HL-60 (cell line): ENCODE measurements at places on chromosomes 3 and 15.

DNA sequence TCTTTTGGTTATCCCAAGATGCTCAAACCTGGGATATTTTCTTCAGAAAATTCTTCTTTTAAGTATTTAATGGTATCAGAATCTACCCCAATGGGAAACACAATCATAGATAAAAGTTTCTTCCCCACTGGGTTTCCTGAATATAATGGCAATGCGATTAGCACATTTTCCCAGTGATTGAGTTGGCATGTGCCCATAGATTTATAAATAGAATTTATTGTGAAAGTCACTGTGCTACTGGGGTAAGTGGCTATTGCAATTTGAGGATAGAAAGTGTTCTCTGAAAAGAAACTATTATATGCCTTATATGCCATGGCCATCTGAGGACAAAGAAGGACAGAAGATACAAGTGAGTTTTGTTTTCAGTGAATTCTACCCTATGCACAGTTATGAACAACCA lies 99.0 kb upstream of the RBMS3 start:
- no peak for DNase-seq

GRCh38 chr15:39837454-39837853 lies 54.8 kb upstream of the FSIP1 start:
- no peak for DNase-seq

- no peak for DNase-seq
Measured at GRCh38 chr3:136142592-136142991, 53.5 kb downstream of the MSL2 start.

- DNase-seq: no peak
Measured at GRCh38 chr3:111080413-111080812, 8.8 kb downstream of the NECTIN3 start.

GRCh38 chr15:94387849-94388441 lies 156.6 kb downstream of the MCTP2 start:
- no peak for DNase-seq

DNA sequence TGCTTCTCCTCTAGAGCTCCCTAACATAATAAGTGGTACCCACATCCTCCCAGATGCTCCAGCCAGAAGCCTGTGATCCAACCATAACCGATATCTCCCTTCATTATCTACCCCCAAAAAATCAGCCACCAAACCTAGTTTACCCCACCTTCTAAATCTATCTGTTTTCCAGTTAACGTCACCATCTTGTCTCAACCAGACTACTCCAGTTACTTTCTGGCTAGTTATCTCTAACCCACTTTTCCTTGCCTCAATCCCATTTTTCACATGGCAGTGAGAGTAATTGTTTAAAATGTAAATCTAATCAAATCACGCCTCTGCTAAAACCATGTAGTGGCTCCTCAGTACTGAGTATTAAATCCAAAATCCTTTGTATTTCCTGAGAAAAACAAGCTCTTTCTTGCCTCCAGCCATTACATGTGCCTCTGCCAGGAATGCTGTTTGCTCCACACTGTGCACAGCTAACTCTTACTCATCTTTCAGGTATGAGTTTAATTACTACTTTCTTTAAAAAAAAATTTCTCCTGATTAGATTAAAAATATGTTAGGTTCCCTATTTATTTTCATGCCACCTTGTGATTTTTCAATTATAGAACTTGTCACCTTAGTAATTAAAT lies 15.4 kb downstream of the CCDC54 start:
- no peak for DNase-seq

DNA sequence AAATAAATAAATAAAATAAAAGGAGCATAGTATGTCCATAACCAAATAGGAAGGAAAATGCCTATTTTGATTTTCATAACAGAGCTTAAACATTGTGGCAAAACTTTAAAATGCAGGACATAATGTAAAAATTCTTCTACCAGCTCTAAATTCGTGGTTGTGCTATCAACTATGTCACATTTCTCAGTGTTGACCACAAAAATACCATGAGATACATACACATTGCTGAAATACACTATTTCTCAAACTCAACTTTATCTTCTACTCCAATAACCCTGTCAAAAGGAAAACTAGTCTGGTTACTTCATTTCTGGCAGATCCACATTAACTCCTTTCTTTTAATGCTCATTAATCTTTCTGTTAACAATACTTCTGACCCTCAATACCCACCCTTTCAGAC lies 523.2 kb downstream of the FHIT start:
- no peak for DNase-seq

GRCh38 chr3:191387441-191388077 lies 57.2 kb upstream of the UTS2B start:
- no peak for DNase-seq

DNA sequence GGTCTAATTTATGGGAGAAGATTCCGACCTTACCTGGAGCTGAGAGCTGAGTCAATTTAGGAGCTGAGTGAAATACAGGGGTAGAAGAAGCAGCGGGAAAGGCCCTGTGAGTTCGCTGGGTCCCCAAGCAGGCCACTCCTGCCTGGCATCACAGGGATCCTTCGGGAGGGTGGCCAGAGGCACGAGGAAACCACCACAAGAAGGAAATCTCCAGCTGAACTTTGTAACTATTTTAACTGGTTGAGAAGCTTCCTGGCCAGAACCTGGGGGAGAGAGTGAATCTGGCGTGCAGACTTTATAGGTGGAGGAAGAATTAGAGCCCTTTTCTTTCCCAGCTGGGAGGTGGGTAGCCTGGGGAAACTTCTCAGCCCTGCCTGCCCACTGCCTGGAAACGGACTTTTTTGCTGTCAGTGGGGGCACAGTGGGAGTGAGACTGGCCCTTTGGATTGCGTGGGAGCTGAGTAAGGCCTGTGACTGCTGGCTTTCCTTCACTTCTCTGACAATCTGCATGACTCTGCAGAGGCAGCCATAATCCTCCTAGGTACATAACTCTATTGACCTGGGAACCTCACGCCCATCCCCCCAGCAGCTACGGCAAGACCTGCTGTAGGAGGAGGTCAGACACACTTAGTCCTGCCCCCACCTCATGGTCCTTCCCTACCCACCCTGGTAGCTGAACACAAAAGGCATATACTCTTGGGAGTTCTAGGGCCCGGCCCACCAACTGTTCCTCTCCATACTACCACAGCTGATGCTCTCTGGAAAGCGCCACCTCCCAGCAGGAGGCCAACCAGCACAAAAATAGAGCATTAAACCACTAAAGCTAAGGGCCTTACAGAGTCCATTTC lies 340.7 kb downstream of the CNTN3 start:
- no peak for DNase-seq

DNA sequence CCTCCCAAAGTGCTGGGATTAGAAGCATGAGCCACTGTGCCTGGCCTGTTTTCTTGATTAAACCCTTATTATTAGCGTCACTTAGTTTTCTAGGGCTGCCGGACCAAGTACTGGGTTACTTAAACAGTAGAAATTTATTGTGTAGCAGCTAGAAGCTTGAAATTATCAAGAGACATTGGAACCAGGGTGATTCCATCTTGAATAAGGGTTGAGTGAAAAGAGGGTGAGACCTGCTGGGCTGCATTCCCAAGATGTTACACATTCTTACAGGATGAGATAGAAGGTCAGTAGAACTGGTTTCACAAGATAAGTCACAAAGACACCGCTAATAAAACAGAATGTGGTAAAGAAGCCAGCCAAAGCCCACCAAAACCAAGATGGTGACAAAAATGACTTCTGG lies 18.6 kb upstream of the FSTL1 start:
- DNase-seq: no peak

DNA sequence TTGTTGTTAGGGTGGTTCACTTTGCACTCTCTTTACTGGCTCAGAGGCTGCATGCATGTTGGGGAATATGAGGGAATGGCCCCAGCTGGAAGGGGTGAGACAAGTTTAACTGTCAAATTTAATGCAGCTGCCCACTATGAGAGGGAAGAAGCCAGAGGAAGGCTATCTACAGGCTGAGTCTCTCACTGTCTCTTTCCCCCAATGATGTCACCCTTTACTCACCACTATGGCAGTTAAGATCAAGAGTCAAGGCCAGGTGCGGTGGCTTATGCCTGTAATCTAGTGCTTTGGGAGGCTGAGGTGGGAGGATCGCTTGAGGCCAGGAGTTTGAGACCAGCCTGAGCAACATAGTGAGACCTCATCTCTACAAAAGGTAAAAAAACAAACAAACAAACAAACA lies 12.2 kb upstream of the RBMS3 start:
- no peak for DNase-seq

- no peak for DNase-seq
Measured at GRCh38 chr3:185767002-185767688, 57.7 kb downstream of the IGF2BP2 start.

GRCh38 chr3:186986816-186987215 lies 56.5 kb downstream of the ST6GAL1 start:
- DNase-seq: no peak

- DNase-seq: no peak
Measured at GRCh38 chr3:155070932-155071387, 9.2 kb upstream of the MME start.

DNA sequence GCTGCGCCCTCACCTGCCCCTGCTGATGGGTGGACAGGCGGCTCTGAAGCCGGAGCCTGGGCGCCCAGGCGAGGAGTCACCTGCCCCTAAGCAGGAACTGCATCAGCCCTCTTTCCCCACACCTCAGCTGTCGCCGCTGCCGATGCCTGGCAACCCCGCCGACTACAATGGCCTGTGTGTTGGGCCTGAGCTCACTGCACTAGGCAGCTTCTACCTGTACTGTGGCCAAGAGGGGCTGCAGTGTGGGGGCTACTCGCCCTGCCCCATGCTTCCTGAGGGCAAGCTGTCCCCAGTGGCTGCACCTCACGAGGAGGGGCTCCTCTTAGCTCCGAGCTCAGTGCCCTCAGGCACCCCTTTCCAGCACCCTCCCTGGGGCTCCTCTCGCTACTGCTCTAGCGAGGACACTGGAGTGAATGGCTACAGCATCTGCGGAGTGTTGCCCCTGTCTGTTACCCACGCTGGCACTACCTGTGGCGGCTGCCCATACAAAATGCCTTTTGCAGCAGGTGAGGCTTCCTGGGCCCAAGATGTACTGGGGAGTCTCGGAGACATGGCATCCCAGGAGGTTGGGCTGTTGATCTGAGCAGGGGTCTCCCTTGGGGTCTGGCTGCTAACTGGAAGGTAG lies 11.3 kb upstream of the CHST14 start:
- no peak for DNase-seq

DNA sequence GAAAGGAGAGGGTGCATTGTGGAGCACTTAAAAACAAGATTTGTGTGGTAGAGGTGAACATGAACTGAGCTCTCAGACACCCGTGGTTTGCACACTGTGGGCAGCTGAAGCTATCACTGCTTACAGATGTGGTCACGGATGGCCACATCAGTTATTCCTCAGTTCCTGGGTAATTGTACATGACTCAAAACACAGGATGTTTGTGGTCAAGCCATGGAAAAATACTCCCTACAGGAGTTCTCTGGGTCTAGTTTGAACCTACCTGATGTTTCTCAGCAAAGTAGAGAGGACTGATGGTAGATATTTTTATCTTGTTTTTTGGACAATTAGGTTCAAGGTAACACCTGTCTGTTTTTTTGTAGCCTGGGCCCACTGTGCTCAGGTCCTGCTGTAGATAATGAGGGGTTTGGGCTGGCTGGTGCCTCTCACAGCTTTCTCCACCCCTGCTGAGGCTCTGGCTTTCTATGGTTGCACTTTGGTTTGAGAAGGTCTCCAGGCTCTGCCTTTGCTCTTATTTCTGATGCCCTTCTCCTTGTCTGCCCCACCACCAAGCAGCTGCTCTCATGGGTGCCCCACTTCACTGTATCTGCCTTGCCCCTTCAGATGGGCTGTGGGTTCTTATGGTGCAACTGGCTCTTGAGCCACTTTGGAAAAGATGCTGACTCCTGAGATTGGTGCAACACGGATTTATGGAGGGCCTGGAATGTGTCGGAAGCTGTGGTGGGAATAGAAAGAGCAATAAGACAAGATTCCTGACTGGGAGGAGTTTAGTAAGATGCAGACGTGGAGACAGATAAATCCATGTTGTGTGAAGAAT lies 40.1 kb downstream of the CDCP1 start:
- peak; percentile 51 for DNase-seq

DNA sequence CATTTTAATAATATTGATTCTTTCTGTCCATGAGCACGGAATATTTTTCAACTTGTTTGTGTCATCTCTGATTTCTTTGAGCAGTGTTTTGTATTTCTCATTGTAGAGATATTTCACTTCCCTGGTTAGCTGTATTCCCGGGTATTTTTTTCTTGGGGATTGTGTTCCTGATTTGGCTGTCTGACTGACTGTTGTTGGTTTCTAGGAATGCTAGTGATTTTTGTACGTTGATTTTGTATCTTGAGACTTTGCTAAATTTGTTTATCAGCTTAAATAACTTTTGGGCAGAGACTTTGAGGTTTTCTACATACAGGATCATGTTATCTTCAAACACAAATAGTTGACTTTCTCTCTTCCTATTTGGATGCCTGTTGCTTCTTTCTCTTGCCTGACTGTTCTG lies 418.8 kb upstream of the ALCAM start:
- no peak for DNase-seq

GRCh38 chr3:169556349-169556870 lies 107.1 kb downstream of the MECOM start:
- no peak for DNase-seq

DNA sequence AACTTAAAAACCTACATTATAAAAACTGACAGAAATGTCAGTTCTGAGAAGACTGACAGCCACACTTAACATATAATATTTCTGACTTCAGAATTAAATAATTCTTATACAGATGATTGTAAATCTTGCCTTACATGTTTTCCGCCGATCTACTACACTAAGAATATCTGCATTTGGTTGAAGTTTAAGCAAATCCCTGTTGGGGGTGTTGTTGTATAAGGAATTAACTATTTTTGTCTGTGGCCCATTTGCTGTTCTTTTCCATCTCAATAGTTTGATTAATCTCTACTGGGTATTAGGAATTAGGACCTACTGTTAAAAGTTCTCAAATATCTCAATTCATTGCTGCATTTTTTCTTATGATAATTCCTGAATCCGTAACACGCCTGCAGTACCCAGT lies 838.3 kb upstream of the ROBO1 start:
- DNase-seq: no peak

- no peak for DNase-seq
Measured at GRCh38 chr3:122755491-122755890, 38.1 kb downstream of the HSPBAP1 start.

DNA sequence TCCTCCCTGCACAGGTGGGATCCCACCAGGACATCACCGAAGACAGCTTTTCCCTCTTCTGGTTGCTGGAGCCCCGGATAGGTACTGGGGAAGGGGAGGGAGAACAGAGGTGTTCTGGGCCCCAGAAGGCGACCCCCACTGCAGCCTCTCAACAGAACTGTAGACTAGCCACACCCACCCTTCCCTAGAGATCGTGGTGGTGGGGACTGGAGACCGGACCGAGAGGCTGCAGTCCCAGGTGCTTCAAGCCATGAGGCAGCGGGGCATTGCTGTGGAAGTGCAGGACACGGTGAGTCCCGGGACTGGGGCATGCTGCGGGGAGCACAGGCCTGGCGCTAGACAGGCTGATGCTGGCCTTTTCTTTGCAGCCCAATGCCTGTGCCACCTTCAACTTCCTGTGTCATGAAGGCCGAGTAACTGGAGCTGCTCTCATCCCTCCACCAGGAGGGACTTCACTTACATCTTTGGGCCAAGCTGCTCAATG lies 809 bp downstream of the NDUFAF3 start:
- peak; percentile 37 for DNase-seq

- no peak for DNase-seq
Measured at GRCh38 chr15:50162969-50163718, 18.9 kb upstream of the SLC27A2 start.

- DNase-seq: no peak
Measured at GRCh38 chr3:179045719-179046402, 25.7 kb downstream of the ZMAT3 start.

GRCh38 chr15:64776402-64776786 lies 1.0 kb upstream of the RBPMS2 start:
- no peak for DNase-seq
